Stimulated activated CD8-positive, alpha-beta memory T cell treated with anti-CD3 and anti-CD28 coated beads, Interleukin-12 subunit alpha, Interleukin-12 subunit beta, amount 100 ng/mL, for 1 hour (primary cell): ENCODE measurements at places on chromosomes 7 and 10.
A peak's percentile ranks its signal among the peaks of the same experiment; 100 is the strongest.

GRCh38 chr7:13991791-13992595 is 2.5 kb upstream of the ETV1 start:
- no peak for DNase-seq

DNA sequence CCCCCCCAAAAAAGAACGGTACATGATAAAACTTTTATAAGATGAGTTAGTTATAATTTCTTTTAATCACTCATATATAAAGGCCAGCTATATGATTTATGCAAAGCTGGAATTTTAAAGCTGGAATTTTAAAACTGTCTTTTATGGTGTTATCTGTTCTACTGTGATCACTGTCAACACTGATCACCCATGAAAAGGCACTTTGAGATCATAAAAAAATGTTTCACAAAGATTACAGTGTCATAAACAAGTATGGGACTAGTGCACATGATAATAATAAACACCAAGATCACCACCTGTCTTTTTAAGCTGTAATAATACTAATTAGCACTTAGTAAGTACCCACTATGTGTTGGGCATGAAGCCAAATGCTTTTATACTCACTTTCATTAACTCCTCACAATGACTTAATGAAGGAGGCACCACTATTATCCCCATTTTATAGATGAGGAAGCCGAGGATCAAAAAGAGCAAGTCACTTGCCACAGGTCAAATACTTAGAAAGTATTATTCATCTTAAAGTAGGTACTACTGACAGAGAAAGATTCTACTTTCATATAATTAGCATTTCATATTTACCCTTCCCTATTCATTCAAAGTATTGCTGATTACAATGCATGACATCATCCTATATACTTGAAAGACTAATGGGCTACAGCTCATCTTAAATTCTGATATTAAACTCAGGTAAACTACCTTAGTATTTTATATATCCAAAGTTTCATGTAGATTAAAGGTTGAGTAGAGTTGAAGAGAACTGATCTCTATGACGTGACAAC is 8.3 kb upstream of the RHOBTB1 start:
- DNase-seq = no peak

GRCh38 chr10:102827597-102827975 is 9.6 kb downstream of the CYP17A1 start:
- no peak for DNase-seq

DNA sequence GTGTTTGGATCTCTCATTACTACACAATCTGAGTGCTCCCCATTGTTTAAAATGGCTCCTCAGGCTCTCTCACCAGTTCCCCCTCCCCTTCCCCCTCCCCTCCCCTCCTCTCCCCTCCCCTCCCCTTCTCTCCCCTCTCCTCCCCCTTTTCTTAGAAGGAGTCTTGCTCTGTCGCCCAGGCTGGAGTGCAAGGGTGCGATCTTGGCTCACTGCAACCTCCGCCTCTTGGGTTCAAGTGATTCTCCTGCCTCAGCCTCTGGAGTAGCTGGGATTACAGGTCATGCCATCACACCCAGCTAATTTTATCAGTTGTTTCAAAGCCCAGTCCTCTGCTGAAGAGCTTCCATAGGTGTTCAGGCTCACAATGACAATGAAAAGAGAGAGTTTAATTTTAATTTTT is 3.6 kb upstream of the CCAR1 start:
- no peak for DNase-seq

DNA sequence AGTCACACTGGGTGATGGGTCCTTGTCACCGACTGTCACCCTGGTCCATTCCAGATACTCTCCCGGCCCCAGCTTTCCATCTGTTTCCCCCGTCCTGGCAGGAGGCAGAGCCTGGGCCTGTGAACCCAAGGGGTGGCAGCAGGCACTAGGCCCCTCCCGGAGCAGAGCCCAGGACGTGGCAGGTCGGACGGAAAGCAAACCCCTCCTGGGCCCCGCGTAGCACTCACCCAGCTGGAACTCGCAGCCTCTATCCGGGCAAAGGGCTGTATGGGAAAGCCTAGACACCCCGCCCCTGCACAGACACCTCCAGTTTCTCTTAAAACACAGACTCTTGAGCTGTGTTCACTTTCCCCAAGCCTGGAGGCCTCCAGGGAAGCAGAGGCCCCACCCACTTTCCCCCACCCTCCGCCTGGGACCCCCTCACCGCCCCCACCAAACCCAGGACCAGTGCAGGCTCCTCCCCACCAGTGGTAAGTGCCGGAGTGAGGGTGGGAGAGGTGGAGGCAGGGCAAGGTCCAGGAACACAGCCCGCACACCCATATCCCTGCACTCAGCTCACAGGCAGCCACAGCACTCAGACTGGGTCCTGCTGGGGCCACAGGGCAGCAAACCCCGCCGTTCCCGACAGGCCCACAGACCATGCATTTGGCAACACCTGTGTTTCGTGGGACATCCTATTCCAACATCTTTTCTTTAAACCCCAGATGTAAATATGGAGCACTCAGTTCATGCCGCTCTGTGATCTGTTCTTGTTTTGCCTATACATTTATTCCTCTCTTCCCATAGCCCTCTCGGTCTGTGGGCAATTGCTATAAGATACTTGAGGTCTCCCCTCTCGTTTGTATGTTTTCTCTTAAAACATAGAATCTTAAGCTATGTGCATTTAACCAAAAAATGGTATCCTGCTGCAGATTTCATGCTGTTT is 98.2 kb upstream of the PDGFA start:
- DNase-seq = no peak

- DNase-seq = no peak
Observed at GRCh38 chr7:127718340-127718679, 66.3 kb downstream of the SND1 start.

DNA sequence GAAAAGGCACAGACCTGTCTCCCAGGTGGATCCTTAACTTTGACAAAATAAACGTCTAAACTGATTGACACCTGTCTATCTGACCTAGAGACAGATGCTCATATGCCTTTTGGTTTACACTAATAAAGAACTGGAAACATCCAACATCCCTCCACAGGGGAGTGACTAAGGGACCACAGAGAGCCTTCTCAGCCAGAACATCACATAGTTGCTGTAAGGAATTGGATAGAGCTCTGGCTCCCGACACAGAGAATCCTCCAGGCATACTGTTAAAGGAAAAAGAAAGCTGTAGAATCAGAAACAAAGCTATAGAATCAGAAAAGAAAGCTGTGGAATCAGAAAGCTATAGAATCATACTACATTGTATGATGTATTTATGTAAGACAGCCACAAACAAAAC is 258.8 kb downstream of the STK31 start:
- no peak for DNase-seq

- DNase-seq = peak; percentile 33
Observed at GRCh38 chr7:26293569-26294308, 2.1 kb downstream of the SNX10 start.

- DNase-seq = no peak
Observed at GRCh38 chr10:117320050-117320665, 55.1 kb downstream of the PDZD8 start.

- DNase-seq = no peak
Observed at GRCh38 chr10:3805791-3806461, 20.9 kb upstream of the KLF6 start.

DNA sequence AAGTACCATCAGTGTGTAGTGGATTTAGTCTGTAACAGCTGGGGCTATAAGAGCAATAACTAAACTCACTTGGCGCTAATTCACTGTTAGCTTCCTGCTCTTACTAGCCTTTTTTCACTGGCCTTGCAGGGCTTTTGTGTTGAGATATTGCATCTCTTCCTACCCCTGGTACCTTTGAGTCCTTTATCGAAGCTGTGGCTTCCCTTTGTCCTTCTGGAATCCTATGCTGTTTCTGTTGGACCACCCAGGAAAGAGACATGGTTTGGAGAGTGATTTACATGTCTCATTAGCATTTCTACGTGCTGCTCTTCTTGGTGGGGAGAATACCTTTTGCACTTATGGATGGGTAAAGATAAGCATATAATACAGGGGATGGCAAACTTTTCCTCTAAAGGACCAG is 103.8 kb downstream of the MLLT10 start:
- DNase-seq = no peak

DNA sequence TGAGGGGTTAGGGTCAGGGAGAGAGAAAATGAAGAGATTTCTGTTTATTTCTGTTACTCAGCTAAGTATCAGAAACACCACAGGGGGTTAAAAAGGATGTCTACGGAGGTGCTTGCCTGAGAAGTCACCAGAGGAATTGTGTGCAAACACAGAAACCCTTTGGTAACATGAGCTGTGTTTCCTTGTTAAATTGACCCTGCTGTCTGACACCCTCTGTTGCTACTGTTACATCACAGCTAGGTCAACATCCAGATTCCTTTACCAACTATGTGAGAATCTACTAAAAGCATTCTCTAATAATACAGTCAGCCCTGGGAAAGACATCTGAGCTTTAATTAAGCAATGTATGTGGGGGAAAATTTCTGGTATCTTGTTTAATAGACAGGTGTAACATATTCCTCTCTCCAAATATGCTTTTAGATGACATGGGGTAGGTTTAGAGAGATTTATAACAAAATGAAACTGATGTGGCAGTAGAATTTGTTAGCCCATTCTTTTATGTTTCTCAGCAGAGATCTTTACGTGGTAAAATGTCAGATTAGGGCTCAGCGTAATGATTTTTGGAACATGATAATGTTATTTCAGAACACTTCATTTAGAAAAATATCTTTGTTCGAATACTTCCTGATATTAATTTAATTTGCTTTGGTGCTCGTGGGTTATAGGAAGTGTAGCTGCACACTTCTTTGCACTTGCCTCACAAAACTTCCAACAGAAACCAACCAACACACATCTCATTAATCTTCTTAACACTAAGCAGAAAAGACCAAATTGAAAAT is 168.0 kb upstream of the AHR start:
- DNase-seq = no peak

GRCh38 chr7:66720561-66720960 is 20.0 kb upstream of the RABGEF1 start:
- DNase-seq = no peak

GRCh38 chr10:11646450-11646849 is 35.0 kb upstream of the USP6NL start:
- no peak for DNase-seq

GRCh38 chr7:115511330-115511729 is 519.2 kb downstream of the TFEC start:
- no peak for DNase-seq

- peak; percentile 42 for DNase-seq
Observed at GRCh38 chr7:150988230-150989226, 2.3 kb upstream of the NOS3 start.

GRCh38 chr10:12594448-12594944 is 245.1 kb downstream of the CAMK1D start:
- no peak for DNase-seq

- DNase-seq = no peak
Observed at GRCh38 chr7:91156316-91157185, 107.7 kb upstream of the FZD1 start.

- no peak for DNase-seq
Observed at GRCh38 chr10:21989453-21990154, 13.9 kb downstream of the DNAJC1 start.

DNA sequence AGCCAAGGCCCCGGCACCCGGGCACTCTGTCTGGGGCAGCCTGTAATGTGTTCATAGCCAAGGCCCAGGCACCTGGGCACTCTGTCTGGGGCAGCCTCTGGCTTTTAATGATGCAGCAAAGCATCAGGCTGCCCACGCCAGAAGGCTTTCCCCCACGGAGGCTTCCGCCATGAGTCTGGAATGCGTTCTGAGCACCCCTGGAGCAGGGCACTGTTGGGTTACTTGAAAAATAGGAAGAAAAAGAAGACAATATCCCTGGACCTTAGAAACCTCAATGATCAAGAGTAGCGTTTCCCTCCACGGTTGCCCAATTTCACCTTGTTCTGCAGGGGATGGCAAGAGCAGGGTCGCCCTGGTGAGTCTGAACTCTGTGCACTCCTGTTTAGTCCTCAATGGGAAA is 565.0 kb downstream of the PTPRN2 start:
- DNase-seq = no peak

GRCh38 chr7:153090764-153091163 is 331.2 kb downstream of the ACTR3B start:
- DNase-seq = no peak
